NCI-H2029 treated with DMSO at 0.1 percent for 48 hours (cell line): ENCODE measurements at places on chromosomes 7 and 10.
A peak's percentile ranks its signal among the peaks of the same experiment; 100 is the strongest.

- no peak for DNase-seq
These were observed 8.8 kb upstream of the TMEM248 start for GRCh38 chr7:66912195-66912594.

GRCh38 chr7:23467291-23467805 lies 2.9 kb downstream of the IGF2BP3 start:
- DNase-seq, result no peak

DNA sequence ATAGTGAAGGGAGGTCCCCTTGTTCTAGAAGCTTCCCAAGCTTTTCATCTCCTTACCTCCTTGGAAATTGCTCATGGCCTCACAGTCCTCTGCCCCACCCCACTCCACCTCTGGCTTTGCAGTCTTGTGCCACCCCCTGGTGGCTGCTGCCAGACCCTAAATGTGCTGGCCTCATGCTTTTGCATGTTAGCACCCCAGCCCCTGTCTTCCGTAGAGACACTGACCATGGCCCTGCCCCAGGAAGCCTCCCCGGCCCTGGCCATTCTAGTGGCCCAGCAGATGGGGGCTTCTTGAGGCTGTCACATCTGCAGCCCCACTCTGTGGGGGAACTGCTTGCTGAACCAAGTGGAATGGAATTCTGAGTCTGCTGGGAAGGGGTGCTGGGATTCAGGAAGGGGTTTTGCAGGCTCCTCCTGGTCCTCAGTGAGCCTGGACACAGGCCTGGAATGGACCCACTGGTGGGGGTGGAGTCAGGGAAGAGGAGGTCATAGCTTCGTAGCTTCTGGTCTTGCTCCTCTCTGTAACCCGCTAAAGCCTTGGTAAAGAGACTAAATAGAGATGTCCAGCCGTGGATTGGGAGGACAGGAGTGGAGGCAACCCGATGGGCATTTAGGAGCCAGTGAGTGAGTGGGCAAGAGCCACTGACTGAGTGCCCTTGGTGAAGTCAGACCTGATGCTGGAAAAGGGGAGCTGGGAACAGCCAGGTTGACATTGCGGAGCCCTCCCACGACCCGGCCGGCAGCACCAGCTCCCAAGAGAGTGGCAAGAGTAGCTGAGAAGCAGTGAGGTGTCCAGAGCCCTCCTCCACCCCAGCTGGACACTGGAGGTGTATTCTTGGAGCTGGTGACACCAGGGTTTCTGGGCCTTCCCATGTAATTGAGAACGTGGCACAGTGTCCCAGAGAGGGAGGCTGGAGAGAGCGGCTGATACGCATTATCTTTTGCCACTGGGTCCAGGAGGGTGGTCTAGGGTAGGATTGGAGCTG lies 20.9 kb downstream of the RAMP3 start:
- no peak for DNase-seq

DNA sequence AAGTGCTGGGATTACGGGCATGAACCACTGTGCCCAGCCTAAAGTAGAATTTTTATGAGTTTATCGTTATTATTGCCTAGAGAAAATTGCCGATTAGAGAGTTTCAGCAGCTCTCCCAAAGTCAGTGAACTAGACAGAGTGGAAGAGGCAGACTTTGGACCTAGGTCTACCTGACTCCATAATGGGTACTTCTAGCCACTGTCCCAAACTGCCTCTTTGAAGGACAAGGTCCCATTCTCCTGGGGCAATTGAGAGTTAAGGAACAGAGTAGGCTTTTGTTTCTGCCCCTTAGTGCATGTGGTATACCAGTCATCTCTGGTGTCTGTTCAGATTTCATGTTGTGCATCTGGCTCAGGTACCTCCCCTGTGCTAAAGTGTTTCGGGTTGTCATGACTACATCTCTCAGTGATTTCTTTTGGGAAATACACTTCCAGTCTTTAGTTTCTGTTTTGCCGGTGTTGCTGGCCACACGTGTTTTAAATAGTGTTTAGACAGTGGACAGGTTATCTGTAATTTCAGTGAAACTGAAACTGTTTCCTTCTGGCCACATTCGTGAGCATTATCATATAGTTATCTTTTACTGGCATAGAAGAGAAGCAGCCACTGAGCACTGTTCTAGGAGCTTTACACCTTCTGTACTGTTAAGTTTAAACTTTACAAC lies 4.7 kb downstream of the TMEM236 start:
- no peak for DNase-seq

GRCh38 chr10:44724415-44725174 lies 186.5 kb upstream of the TMEM72 start:
- no peak for DNase-seq

GRCh38 chr10:34484164-34484563 lies 330.9 kb downstream of the PARD3 start:
- DNase-seq, result no peak

GRCh38 chr7:91240376-91240941 lies 23.8 kb upstream of the FZD1 start:
- no peak for DNase-seq

- DNase-seq, result no peak
These were observed 72.4 kb downstream of the DLG5 start for GRCh38 chr10:77854115-77854514.

GRCh38 chr10:72276421-72277339 lies 3.0 kb downstream of the DDIT4 start:
- DNase-seq, result peak; percentile 16

DNA sequence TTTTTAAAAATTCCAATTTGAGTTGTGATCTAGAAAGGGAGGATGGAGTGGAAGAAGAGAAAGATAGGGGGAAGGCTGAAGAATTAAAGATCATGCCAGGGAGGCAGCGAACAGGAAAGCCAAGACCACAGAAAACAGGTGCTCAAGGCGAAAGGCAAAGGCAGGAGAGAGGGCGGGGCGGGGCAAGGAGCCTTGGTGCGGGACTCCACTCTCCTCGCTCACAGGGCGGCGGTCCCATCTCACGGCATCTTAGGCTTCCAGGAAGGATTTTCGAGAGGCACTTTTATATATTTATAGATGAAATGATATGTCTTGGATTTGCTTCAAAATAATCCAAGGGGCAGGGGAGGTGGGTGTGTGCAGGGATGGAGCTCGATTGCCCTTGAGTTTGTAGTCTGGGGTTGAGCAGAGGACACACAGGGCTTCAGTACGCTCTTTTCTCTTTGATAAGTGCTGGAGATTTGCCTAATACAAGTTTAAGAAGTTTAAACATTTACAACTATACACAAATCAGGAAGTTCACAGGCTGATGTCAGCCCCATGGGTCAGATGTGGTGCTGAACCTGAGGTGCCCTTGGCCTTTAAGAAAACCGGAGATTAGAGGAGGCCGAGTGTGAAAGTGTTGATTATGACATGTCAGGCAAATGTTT lies 161.1 kb downstream of the PRKAG2 start:
- DNase-seq, result no peak

DNA sequence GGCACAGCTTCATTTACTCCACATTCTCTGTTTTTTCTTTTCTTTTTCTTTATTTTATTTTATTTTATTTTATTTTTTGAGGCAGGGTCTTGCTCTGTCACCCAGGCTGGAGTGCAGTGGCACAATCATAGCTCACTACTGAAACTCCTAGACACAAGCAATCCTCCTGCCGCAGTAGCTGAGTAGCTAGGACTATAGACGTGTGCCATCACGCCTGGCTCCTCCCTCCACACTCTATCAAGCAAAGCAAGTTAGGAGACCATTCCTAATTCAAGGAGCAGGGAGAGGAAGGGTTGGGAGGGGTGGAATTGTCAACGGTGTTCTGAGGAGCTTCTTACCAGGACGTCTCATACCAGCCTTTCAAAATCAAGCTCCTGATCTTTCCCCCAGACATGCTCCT lies 52.4 kb downstream of the OAT start:
- DNase-seq, result no peak

DNA sequence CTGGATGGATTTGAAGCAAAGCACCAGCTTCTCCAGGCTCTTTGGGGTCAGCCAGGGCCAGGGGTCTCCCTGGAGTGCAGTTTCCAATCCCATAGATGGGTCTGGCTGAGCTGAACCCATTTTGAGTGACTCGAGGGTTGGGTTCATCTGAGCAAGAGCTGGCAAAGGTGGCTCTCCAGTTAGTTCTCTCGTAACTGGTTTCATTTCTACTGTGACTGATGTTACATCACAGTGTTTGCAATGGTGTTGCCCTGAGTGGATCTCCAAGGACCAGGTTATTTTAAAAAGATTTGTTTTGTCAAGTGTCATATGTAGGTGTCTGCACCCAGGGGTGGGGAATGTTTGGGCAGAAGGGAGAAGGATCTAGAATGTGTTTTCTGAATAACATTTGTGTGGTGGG lies 14.2 kb downstream of the LEP start:
- no peak for DNase-seq

DNA sequence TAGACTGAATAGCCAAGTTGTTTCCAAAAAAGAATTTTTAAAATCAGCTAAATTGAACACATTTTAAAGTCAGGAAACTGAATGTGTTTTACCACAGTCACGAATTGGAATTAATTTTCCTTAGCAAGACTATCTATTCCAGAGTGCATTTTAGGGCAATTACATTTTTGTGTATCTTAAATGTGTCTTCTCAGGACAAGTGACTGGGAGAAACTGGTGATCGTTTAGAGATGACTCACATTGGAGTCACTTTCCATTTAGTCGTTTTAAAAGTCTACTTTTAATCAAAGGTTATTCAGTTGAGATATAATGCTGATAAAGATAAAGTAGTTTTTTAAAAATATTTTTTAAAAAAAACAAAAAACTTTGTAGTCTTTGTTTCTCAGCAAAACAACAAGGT lies 191.7 kb upstream of the SLC26A5 start:
- DNase-seq, result no peak

- no peak for DNase-seq
These were observed 17.5 kb downstream of the TRIM24 start for GRCh38 chr7:138477581-138477980.

DNA sequence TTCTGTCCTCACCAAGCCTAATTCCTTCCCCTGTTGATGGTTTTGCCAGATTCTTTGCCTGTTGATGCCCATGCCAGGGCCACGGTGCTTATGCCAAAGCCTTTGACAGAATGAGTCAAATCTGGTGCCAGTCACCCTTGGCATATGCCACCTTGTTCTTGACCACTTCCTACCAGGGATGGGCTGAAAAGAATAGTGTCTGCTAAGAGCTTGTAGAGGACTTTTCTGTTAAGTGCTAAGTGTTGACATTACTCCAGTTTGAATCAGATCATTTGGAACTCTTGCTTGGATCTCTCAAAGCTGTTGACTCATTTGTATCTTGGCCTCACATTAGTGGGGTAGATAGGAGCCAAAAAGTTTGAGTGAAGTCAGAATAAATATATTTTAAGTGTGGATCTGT lies 661.2 kb downstream of the AUTS2 start:
- DNase-seq, result peak; percentile 17

DNA sequence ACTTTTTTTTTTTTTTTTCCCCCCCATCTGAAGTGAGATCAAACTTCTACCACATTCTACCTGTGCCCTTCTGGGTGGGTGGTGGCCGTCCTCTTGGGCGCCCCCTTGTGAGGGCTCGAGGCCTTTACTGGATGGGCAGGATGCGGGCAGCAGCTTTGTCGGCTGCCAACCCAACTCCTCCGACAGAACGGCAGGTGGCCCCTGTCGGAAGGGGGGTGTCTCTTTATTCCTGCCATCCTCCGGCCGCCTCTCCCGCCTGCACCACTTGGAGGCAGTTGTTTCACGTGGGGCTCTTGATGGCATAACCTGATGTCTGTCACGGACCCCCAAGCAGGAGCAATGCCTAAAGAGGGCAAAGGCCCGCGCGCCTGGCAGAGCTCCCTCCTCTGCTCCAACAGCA lies 31.0 kb downstream of the AMZ1 start:
- DNase-seq, result no peak

DNA sequence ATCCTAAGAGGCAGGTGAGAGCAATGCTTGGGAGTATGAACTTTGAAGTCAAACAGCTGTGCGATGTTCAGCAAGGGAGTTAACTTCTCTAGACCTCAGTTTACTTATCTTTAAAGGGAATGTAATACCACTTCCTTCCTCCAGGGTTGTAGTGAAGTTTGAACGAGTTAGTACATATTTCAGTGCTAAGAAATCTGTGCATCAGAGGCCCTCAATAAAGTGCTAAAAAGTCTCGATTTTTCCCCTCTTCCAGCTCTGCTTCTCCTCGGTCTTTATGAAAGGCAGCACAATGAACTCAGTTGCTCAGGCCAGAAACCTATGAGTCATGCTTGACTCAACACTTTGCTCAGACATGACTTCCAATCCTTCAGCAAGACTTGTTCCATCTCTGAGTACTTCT lies 418.9 kb downstream of the MDFIC start:
- DNase-seq, result no peak

DNA sequence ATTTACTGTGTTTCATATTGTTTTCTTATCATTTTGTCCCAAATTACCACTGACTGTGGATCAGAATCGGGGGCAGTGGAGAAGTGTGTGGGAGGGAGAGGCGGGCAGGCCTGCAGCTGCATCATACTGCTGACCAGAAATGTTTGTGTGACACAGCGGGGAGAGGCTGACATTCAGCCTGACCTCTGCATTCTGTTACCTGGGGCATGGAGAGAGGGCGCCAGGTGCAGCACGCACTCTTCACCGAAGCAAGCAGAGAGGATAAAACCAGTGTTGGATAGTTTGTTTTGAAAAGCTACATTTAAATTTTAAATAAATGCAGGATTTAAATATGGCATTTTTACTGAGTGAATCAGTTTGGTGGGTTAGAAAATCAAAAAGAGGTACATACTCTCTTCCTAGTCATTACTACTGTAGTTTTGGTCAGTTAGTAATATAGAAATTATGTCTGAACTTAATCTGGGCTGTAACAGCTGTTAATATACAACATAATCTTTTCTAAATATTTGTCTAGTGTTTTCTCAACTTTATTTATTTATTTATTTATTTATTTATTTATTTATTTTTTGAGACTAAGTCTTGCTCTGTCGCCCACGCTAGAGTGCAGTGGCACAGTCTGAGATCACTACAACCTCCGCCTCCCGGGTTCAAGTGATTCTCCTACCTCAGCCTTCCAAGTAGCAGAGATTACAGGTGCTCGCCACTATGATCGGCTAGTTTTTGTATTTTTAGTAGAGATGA lies 8.8 kb upstream of the STMP1 start:
- DNase-seq, result no peak

DNA sequence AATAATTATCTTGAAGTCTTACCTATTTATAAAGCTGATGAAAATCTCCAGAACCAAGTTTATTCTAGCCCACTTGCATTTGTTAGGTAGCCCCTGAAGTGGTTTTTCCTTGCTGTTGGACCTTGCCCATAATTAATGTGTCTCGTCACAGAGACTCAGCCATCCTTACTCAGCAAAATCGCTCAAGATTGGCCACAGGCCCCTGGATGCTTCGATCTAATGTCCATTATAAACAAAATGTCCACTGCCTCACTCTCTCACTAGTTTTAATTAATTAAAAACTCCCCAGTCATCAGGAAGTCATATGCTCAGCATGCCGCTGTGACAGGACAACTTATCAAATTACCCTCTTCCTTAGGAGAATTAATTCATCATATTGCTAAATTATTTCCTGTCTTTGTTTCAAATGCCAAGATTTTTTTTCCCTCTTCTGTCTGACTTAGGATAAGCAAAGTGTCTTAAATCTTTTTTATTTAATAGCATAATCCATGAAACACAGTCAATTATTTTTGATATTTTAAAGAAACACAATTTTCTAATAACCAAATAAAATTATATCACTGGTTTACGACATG lies 126.8 kb upstream of the PCLO start:
- DNase-seq, result no peak

GRCh38 chr10:123769647-123770046 lies 103.5 kb downstream of the GPR26 start:
- no peak for DNase-seq

GRCh38 chr7:39451901-39452300 lies 114.3 kb upstream of the YAE1 start:
- peak; percentile 17 for DNase-seq
